ENCODE measurements at places on chromosomes 1 and 21.
A peak's percentile ranks its signal among the peaks of the same experiment; 100 is the strongest.

DNA sequence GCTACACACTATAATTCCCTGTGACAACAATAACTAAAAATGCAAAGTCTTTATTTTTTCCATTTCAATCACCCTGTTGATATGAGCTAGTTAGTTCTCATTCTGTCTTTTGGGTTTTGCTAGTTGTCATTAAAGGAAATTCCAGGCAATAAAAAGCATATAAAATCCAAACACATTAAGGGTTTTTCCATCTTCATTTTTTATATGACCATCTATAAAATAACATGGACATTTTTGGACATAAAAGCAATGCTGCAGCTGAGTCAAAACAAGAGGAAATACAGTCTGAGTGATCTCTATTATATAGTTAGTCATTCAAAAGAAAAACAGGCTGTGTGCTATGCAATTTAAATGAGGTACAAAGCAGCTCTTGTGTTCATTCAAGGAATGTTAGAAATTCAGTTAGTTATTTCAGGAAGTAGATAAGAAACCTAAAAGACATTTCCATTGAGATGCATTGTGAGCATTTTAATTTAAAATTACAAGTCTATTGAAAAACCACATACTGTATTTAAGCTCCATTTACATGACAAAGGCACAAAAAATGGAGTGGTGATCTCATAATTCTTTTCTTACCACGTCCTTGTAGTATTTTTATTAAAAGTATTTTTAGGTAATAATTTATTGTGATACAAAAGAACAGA, 67.3 kb upstream of the BCL10 start:
- peak; percentile 28 for DNase-seq

DNA sequence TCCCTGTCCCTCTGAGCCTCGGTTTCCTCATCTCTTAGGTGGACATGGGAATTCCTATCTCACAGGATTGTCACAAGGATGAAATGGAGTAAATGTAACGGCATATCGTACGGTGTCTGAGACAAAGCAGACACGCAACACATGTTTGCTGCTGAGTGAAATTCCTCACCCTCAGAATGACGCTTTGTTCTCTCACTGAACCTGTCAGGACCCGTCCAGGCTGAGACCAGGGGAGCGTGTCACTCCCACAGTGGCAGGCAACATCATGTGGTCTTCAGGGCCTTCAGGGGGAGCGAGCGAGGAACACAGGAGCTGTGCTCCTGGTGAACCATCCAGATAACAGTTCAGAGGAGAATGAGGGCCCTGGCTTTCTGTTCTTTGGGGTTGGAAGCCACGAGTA, 74.2 kb downstream of the TOMM20 start:
- no peak for DNase-seq

GRCh38 chr1:56522680-56523079, 56.7 kb downstream of the PLPP3 start:
- DNase-seq: no peak

- no peak for DNase-seq
Measured at GRCh38 chr1:153470707-153471106, 10.3 kb upstream of the S100A7 start.

DNA sequence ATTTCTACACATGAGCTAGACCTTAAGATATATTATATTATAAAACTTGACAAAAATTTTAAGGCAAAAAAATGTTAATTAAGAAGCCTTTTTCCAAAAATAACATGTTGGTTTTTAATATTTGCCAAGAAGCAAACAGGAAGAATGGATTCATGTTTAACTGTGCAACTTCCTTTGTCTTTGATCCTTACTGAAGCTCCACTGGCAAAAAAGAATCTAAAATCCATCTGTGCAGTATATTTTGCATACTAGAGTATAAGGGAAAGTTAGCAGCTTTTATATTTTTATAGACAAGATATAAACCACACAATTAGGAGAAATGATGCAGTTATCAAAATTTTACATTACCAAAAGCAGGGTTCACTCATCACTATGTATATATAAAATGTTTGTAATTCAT, 76.9 kb upstream of the RGS18 start:
- DNase-seq: no peak

GRCh38 chr1:171298696-171299095, 15.3 kb upstream of the FMO4 start:
- no peak for DNase-seq

- DNase-seq: no peak
Measured at GRCh38 chr1:61605607-61606321, 119.2 kb downstream of the TM2D1 start.

- no peak for DNase-seq
Measured at GRCh38 chr1:99268021-99268420, 3.7 kb downstream of the PLPPR4 start.

DNA sequence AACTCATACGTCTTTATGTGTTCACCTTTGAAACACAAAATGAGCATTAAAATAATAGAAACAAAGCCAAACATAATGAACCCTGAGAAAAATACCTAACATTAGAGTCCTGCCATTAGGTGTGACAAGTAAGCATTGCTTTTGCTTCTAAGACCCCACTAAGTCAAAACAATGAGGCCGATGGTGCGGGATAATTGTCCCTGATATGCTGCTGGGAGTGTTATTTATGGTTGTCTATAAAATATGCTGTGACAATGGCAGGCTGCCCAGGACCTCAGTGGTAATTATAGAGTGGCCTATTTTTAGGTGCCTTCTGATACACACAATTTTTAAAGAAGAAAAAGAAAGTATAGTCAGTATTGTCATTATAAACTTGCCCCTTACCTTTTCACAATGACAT, 1423.1 kb downstream of the AMY1C start:
- no peak for DNase-seq

DNA sequence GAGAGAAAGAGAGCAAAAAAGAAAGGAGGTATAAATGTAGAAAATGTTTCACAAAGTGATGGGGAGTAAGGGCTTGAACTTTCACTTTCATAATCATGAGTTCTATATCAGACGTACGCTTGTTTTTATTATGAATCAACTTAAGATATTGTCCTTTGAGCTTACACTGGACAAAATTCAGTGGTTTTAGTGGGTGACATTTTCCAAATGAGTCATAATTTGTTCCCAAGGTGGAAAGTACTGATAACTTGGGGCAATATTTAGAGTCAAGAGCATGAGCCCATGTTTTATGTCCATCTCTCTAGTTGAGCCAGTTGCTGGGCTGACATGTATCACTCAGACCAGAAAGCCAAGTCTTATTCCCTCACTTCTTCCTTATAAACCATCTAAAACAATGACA, 161.6 kb downstream of the CHRM3 start:
- DNase-seq: peak; percentile 95

DNA sequence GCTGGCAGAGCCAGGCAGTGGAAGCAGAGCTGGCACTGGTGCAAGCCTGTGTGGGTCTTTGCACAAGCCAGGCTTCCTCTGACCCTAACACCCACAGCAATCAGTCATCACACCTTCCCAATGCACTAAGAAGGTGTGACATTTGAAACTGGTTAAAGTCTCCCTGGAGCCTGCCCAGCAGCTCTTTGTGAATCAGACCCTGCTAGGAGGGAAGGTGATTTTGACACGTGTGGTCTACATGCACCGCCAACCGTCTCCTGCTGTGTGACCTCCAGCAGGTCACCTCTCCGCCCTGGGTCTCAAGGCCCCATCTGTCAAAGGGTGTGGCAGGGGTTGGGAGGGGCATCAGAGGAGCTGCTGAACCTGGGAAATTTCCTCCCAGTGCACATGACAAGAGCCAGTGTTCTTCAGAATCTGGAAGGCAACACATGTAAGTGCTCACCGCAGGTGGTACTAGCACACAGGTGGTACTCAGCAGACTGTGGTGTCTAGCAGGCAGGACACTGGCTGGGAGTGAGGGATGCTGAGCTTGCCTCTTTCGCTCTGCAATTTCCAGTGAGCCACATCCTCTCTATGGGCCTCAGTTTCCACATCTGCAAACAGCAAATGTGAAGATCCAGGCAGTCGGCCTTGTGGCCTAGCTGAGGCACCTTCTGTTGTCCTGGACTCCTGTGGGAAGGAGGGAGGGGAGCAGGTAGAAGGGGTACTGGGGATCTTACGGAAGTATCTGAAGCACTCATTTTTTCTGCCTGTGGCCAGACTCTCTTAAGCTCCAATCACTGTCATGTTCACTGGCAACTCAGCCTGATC, 123.2 kb downstream of the DMRTB1 start:
- DNase-seq: no peak

GRCh38 chr1:76833151-76833550, 34.1 kb upstream of the ST6GALNAC5 start:
- no peak for DNase-seq

GRCh38 chr1:248852481-248853405, 6.1 kb downstream of the ZNF692 start:
- DNase-seq: no peak

DNA sequence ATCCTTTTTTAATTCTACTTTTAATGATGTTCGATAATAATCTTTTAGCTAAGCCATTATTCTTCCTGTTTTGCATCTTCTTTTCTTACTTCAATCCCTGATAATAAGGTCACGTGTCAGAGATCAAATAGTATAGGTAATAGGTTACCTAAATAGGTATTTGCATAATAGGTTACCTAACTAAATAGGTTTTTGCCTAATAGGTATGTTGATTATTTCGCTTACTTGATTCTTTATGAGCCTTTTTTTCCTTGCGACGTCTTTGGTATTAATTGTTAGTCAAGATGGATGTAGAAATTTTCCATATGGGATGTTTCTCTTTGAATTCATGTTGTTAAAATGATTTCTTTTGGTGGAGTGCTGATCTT, 2.5 kb downstream of the GGPS1 start:
- peak; percentile 50 for DNase-seq

DNA sequence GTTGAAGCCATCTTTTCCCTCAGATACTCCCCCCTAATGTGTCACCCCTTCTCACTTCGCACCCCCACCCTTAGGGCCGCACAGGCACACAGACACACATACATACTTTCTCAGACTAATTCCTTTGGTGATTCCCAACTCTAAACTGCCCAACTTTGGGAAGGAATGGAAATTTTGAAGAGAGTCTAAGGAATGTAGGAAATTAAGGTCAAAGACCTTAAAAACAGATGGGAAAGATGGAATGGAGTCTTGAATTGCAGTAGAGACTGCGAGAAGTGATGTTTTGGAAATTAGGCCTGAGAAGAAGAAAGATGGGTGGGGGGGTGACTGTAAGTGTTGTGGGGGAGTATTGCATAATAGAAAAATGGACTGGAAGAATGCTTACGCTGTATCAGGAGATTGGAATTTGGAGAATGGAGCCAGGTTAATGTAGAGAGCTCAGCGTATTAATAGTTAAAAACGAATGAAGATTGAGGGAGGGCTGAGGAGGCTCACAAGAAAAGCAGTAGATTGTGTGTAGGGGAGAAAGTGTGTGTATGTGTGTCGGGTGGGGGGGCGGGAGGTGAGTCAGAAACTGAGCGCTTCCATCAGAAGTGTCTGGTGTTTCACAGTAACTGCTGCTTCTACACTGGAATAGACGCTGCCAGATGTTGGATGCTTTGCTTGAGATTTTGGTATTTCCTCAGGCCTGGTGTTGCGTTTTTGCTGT, 1.7 kb downstream of the PIP5K1A start:
- DNase-seq: no peak

- no peak for DNase-seq
Measured at GRCh38 chr1:29234471-29234870, 1.9 kb upstream of the PTPRU start.

DNA sequence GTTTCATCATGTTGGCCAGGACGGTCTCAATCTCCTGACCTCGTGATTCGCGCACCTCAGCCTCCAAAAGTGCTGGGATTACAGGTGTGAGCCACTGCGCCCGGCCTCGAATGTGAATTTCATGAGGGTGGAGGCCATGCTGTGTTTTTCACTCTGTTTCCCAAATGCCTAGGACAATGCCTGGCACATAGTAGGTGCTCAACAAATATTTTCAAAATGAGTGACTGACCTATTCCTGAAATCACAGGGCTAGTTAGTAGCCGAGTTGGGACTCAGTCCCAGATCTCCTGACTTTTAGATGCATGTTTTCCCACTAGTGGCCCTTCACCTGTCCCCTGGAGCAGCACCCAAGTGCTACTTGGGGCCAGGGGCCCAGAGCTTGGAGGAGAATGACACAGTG, 6.4 kb upstream of the GPR37L1 start:
- DNase-seq: no peak

DNA sequence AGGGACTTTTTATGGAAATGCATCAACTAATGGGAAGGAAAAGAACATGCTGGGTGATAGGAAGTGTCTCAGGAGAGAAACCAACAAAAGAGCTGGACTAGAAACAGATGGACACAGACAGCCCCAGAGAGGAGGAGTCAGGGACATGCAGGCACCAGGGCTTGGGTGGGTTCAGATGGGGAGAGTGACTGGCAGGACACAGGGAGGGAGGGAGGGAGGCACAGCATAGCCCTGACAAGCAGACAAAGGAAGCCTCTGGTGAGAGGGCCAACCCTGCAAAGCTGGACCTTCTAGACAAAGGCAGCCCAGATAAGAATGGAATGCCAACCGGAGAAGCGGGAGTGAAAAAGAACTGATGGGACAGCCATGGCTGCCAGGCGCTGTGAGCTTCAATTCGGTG, 568.8 kb downstream of the AJAP1 start:
- DNase-seq: no peak

GRCh38 chr1:25342846-25343245, 4.7 kb downstream of the TMEM50A start:
- no peak for DNase-seq

DNA sequence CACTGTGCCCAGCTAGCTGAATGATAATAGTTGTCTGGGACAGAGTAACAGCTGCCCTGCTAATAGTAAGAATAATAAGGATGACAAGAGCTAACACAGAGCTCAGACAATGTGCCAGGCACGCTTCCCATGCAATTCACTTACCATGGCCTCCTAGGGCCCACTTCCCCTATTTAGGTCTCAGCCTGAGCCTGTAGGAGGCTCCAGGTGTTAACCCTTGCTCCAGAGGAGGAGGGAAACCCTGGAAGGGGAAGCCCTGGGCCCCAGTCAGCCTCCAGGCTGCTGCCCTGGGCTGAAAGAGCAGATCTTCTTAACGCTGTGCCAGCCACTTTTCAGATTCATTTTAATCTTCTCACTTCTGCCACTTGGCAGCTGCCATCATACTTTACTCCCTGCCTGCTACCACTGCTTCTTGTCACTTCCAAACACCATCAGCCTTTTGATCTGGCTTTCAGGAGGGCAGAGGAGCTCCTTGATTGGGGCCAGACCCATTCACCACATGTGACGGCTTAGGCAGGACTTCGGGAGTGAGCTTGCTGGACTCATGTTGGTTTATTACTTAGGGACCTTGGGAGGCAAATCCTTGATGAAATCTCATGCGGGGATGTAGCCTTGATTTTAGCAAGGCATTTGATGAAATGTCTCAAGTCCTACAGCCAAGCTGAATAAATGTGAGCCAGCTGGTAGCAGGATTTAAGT, 66.7 kb upstream of the PARP1 start:
- DNase-seq: no peak

- no peak for DNase-seq
Measured at GRCh38 chr1:50684185-50684584, 260.9 kb upstream of the DMRTA2 start.

- DNase-seq: no peak
Measured at GRCh38 chr1:39413902-39414528, 77.4 kb upstream of the BMP8A start.
